CD8-positive, alpha-beta memory T cell (primary cell): ENCODE measurements at places on chromosomes 2 and 18. TPM values are rescaled to one million over a fixed set of nuclear protein-coding genes. Genes with fewer than 3 reads are reported as not detected.

RAPGEF4 gene
- not detected for total RNA-seq

DNA sequence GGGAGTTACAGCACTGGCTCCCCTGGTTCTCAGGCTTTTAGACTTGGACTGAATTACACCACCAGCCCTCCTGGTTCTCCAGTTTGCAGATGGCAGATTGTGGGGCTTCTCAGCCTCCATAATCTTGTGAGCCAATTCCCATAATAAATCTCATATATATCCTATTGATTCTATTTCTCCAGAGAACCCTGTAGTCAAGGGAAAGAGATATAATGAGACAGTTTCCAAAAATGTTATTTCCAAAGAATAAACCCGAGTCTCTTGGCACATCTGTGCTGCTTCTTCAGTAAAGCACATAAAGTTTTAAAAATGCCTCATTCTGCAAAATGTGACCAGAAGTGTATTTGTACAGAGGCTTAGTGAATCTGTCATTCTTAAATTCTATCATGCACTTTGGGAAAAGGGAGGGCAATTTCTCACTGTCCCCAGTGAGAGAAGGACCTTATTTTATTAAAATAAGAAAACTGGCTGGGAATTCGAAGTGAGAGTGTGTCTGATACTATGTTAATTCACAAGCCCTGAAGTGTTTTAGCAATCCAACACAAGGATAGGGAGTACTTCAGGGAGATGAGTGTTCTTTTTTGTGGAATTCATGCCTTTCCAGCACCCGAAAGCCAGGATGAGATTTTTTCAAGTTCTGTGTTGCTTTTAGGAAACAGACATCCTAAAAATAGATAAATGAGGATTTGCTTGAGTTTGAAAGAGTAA, 282.4 kb upstream of the CHAC2 start:
- no peak for DNase-seq

THUMPD2 gene
- 12.2 TPM for total RNA-seq

- DNase-seq = no peak
Observed at GRCh38 chr2:107525406-107525805, 301.3 kb upstream of the RGPD4 start.

GRCh38 chr18:57051657-57052044, 95.2 kb upstream of the BOD1L2 start:
- DNase-seq = no peak

DNA sequence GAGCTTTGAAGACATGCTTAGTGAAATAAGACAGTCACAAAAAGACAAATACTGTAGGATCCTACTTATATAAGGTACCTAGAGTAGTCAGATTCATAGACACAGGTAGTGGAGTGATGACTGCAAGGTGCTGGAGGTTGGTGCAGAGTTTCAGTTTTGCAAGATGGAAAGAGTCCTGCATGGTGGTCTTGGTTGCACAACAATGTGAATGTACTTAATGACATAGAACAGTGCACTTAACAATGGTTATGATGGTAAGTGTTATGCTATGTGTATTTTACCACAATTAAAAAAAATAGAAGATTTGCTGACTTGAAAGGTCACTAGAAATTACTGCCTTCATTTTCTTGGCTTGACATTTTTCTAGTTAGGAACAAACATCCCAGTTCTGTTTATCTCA, 9.5 kb downstream of the CERS6 start:
- no peak for DNase-seq

EFR3B gene
- 0.27 TPM for total RNA-seq

DNA sequence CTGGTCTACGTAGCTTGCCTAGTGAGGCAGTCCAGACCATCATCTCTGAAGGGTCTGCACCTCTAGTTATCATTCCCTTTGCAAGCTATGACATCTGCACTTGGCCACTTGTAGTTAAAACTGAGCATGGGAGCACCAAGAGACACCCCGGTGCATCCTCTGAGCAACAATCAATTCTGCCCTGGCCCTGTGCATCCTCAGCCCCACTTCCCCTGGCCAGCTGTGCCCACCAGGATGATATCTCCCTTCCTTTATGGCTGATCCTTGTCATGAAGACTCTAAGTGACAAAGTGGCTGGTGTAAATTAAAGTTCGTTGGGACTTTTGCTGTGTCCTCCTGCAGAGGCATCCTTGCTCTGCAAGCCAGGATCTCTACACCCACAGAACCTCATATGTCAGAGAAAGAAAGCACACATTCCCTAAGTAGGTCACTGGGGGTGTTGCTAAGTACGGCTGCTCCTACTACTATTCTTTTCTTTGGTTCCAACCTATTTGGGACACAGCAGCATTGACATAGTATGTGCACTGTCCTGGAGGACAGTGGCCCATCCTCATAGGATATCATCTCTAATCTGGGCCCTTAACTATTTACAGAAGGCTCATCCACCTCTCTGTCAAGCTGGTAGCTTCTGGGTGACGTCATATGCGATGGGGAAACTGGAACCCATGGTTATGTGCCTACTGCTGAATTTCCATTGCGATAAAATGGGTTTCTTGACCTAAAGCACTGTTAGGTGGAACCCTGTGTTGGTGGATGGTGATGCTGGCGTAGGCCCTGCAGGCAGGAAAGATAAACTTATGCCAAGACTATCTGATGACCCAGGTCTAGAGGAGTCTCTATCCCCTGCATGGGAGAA, 384.3 kb upstream of the ID2 start:
- DNase-seq = no peak

DNA sequence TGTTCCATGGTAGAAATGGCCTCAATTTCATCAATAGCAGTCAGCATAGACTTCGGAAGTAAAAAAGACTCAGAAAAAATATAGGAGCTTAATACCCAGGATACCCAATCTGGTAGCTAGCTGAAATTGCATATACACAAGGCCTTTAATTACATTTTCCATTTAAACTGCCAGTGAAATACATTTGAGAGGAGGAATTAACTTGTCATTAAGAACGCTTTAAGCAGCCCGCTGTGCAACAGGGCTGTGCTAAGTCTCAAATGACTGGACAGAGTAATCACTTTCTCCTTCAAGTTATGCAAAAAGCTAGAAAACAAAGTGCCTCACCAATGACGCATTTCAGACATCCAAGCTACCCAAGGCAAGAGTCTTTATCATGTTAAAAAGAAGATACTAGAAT, 558.8 kb downstream of the MBD2 start:
- no peak for DNase-seq

DNA sequence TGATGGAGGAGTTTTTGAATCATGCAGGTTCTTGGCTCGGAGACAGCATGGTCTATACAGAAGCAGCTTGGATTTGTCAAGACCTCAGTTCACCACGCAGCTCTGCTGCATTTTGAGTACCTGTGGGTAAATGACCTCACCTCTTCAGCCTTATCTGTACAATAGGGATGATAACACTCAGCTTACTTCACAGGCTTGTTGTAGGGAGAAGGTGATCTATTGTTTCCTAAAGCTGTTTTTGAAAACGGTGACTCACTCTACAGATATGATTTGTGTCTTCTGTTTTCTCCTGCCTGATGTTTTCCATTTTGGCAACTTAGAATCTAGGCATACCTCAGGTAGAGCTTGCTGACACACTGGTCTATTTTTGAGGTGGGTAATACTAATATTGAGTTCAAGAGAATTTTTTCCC, 80.3 kb downstream of the FMNL2 start:
- no peak for DNase-seq

C2orf66 gene
- not detected for total RNA-seq

MLPH gene
- not detected for total RNA-seq

GCG gene
- total RNA-seq = not detected

- no peak for DNase-seq
Observed at GRCh38 chr2:193187816-193188215, 993.1 kb upstream of the TMEFF2 start.

DLGAP1 gene
- total RNA-seq = not detected

- no peak for DNase-seq
Observed at GRCh38 chr18:8771930-8772329, 66.6 kb downstream of the MTCL1 start.

GRCh38 chr18:2964361-2965010, 48.5 kb downstream of the LPIN2 start:
- DNase-seq = no peak

- no peak for DNase-seq
Observed at GRCh38 chr2:34365932-34366331, 766.8 kb upstream of the FAM98A start.

SIX2 gene
- total RNA-seq = 0.09 TPM

GKN1 gene
- not detected for total RNA-seq

DNA sequence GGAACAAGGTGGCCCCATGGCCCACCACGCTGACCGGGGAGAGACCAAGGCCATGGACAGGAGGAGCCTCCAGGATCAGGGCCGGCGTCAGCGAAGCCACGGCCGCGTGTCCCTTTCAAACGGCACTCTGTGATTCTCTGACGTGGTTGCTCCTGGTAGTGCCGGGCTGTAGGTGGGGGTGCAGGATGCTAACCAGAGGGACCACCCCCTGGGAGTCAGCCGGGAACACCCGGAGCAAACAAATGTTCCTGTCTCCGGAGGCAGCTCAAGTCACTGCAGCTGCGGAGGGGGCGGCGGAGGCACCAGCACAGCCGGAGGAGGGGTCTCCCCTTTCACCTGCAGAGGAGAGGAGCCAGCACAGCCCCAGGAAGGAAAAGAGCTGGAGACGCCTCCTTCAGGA, 750.6 kb upstream of the SALL3 start:
- DNase-seq = no peak

DNA sequence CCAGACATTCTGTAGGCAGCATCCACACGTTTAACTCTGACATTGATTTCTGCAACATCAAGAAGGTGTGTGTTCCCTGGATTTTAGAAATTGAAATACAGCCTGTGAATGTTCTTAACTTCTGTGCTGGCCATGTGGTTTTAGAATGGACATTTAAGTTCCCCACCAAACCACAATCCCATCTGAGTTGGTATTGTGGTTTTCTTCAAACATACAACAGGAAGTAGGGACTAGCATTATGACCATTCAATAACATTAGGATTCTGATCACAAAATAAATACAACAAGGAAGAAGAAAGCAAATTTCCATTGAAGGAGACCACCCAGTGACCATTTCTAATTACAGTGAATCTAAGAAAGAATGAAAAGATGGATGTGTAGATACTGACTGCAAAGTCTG, 51.2 kb downstream of the MAP3K20 start:
- DNase-seq = no peak

SCTR gene
- total RNA-seq = not detected

GRCh38 chr2:208548700-208549099, 142.1 kb downstream of the PTH2R start:
- no peak for DNase-seq

DNA sequence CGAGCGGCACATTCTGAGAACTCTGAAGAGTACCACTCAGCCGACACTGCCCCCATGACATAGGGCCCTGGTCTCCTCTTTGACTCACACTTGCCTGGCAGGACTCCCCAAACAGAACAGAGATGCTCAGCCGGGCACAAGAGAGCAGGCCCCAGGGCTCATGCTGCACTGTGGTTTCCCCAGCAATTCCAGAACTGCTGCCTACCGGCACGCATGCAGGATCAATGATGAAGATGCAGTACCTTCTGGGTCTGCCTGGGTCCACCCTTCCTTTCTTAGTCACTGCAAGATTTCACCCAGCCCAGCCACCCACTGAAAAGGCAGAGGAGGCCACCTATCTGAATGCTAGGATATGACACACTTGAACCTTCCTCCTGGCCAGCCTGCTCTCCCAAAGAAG, 49.4 kb downstream of the BCL11A start:
- DNase-seq = no peak

DYNAP gene
- total RNA-seq = not detected

DNA sequence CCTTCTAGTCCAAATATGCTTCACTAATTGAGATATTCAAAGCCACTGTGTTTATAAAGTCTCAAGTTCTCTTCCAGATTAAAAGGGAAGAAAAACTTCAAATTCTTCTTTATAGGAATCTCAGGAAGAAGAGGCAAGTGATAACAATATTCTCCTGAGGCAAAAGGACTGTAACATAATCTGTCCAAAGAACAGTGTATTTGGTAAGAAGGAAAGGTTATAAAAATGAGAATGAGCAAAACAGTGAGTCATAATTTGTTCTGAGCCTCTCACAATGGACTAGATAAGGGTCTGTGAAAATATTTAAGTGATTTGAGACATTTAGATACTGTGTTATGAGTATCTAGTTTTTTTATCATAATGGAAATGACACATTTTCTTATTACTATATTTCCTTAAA, 44.3 kb downstream of the SNRPD1 start:
- no peak for DNase-seq

NT5C1B gene
- total RNA-seq = not detected

GRCh38 chr2:139354518-139354917, 574.3 kb upstream of the NXPH2 start:
- DNase-seq = no peak

GBX2 gene
- not detected for total RNA-seq

C2orf81 gene
- total RNA-seq = 3.2 TPM

MTCL1 gene
- 1.0 TPM for total RNA-seq
